ENCODE measurements at places on chromosomes 7 and 10.

- DNase-seq: no peak
Measured at GRCh38 chr10:79098596-79099015, 29.8 kb downstream of the ZMIZ1 start.

DNA sequence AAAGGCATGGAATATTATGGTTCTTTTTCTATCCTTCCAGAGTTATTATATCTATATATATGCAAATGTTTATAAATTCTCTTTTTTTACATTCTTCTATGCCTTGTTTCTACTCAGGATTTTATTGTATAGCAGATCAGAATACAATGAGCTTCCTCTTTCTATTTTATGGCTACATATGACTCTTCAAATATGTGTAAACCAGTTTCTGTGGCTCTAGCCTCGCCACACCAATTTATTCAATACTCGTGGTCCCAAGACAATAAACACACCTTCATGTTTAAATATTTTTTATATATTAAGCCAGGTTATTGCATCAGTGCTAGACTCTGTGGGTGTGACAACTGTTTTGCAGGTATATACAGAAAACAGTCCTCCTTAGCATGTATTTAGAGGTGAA, 237.5 kb upstream of the MKLN1 start:
- no peak for DNase-seq

DNA sequence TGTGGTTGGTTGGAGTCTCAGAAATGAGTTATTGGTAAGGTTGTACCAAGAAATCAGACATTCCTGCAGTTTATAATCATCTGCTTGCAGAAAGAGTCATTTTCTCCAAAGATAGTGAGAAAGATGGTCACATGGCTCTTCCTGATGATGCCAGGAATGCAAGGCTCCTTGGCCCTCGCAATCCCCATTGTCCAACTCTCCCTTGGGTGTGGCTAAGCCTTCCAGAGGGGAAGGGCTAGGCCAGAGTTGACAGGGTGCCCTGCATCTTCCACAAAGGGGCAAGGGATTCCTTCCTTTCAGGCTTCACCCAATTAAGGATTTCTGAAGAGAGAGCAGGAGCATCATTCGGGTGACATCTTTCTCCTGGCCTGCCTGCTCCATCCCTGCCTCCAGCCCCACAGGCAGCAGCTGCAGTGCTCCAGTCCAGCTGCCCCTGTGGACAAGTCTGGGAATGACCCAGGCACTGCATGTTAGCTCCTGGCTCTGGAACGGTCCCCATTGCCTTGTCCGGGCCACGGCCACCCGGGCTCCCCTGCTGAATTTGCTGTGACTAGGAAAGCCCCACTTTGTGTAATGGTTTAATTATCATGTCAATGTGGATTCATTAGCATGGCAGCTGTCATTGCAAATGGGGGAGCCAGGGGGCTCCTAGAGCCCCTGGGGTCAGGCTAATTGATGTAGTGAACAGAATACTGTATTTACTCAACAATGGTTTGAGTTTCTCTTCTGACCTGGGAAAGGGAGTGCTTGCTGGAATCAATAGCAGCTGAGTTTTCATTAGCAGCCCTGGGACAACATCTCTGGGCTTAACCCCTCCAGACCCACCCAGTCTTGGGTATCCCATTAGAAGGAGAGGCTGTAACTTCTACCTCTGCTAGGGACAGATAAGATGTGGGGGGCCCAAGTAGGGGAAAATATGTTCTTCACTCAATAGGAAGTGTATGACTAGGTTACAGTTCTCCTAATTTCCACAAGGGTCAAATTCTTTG, 112.6 kb upstream of the TBX20 start:
- DNase-seq: no peak

- DNase-seq: no peak
Measured at GRCh38 chr10:16816830-16817124, 447 bp downstream of the RSU1 start.

GRCh38 chr7:41573443-41573842, 129.4 kb downstream of the INHBA start:
- no peak for DNase-seq

DNA sequence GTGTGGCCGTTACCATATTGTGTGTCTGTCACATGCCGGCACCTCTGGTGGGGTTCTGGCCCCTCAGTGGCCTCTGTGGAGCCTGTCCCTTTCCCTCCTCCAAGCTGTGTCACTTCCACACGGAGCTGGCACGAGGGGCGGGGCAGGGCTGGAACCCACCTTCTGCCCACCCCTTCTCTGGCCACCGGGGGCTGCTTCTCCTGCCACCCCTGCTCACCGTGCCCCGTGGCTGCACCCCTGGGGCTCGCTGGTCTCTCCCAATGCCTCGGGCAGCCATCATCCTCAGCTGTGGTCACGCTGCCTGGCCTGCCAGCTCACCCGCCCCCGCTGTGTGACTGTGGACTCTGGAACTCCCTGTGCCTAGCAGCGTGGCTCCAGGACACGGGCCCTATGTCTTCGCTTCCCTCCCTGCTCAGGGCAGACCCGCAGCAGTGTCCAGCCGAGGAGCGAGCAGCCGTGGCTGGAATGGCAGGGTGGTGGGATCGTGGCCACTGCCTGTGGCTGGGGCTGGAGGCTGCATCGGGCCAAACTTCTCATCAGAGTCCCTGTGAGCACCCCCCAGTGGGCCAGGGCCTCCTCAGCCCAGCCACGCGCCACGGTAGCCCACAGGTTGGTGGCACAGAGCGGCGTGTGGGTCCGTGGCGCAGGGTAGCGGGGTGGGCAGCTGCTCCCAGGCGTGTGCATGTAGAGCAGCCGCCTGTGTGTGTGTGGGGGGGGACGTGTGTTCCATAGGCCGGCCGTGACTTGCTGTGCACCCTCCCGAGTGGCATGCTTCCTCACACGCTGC, 8.1 kb downstream of the TTYH3 start:
- DNase-seq: no peak

DNA sequence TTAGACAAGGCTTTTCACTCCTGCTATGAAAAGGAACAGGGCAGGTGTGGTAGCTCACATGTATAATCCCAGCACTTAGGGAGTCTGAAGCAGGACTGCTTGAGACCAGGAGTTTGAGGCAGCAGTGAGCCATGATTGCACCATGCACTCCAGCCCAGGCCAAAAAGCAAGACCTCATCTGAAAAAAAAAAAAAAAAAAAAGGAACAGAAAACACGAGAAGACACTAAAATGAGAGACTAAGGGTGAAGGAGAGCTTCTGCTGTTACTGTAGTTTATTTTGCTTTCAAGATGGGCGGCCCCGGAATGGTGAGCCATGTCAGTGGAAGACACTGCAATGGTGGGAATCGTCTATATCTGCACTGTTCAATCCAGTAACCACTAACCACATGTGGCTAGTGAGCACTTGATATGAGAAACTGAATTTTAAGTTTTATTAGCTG, 9.9 kb downstream of the PIP4K2A start:
- no peak for DNase-seq

DNA sequence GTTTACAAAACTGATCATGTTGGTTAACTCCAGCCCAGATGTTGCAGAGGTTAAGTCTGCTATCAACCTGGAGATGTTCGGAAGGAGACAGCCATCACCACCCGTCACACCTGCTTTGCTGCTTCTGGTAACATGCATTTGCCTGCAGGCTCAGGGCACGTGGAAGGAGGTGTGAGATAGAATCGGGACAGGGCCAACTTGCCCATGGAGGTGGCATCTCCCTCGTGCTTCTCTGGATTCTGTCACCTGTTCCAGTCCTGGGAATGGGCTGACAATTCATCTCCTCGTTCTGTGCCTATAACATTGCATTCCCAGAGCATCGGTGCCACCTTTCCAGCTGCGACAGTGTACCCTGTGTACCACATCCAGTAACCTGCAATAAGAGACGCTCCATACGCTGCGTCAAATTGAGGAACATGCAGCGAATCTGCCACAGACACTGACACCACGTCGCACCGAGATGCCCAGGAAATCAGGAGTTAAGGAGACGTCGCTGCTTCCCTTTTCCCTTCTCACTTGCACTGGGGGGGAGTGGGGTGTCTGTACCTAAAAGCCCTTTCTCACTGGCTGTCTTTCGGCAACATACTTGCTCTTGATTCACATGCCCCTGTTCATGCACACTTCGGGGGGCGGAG, 65.8 kb downstream of the ADARB2 start:
- DNase-seq: no peak

DNA sequence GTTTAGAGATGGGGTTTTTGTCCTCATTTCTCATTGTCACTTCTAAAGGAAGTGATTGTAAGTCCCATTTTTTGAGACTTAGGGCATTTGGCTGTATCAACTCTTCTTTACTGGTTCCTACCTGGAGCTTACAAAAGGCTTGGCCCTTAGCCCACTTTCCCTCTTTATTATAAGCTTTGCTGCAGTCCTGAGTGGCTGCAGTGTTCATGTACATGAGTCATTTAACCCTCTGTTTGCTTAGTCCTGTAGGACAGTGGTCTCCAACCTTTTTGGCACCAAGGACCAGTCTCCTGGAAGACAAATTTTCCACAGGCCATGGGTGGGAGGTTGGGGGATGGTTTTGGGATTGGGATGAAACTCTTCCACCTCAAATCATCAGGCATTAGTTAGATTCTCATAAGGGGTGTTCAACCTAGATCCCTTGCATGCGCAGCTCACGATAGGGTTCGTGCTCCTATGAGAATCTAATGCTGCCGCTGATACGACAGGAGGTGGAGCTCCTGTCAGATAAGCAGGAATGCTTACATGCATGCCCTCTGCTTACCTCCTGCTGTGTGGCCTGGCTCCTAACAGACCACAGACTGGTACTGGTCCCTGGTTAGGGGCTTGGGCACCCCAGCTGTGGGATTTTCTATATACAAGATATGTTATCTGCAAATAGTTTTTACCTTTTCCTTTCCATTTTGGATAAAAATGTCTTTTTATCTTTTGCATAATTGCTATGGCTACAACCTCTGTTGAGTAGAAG, 99.7 kb downstream of the CCSER2 start:
- no peak for DNase-seq
